ENCODE measurements at places on chromosomes 11 and 22.

DNA sequence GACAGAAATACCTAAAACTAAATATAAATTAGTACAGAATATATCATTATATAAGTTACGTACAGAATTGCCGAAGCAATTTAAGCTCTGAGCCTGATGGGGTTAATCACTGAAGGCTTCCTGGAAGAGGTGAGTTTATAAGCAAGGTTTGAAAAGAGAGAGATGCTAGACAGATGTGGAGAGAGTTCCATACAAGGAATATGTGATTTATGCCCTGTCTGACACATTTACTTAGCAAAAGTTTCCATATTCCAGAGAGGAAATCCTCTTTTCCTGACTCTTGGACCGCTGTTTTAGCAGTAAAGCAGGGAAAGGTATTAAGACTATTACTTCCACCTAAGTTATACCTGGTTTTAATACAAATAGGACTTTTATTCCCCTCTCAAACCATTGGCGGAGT, 65.1 kb downstream of the DBX1 start:
- DNase-seq, result no peak

DNA sequence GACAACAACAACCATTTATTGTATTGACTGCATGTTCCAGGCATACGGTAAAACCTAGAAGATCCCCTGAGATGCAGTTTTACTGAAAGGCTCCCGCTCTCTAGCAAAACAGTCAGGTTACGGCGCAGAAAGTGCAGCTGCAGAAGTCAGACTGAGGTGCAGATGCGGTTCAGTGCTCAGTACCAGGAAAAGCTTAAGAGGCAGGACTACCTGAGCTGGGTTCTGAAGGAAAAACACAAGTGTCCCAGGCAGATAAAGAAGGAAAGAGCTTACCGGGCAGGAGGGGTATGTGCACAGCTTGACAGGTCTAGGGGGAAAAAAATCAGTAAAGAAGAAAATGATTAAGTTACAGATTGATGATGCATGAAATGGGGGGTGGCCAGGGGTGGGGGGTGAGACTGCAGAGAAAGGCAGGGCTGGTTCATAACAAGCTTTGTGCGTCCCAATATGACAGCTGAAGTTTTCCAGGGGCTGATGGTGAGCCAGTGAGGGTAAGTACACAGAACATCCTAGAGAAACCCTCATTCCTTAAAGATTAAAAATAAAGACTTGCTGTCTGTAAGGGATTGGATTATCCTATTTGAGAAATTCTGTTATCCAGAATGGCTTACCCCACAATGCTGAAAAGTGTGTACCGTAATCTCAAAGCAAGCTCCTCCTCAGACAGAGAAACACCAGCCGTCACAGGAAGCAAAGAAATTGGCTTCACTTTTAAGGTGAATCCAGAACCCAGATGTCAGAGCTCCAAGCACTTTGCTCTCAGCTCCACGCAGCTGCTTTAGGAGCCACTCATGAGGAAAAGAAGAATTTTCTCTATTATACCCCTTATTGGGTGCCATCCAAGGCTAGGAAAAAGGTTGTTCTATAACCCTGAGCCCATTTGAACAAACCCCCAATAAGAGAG, 11.9 kb downstream of the LARGE1 start:
- DNase-seq, result no peak

DNA sequence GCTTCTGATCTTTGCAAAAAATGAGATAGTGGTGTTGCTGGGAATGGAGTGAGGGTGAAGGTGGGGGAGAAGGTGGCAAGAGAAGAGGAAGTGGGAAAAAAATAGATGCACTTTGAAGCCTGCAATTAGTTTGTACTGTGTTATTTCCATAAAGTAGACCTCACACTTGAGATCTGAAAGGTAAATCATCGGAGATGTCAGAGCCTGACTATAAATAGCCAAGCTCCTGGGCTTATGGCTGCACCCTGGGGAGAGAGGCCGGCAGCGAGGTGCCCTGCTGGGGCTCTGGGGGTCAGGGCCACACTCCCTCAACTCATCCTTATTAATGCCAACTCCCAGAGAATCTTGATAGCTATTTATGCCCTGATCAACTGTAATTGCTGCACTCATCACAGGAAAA, 134.4 kb downstream of the NXPE2 start:
- DNase-seq, result no peak

DNA sequence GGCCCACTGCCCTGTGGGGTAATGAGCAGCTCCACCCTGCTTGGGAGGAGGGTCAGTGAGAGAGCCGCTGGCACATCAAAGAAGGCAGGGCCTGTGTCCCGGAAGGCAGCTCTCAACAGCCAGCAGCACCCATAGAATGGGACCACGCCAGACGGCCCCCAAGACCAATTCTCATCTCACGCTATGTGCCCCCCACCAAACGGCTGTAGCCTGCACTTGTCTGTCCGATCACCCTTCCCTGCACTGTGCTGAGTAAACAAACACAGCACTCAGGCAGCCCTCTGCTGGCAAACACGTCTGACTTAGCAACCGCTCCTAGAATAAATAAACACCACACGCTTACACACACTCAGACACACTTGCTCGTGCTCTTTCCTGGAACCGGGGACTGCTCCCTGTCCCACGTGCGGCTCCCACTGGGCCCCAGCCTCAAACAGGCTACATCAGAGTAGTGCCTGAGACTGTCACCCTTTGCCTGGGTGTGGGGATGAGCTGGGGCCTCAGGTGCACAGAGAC, 53.2 kb upstream of the CDON start:
- peak; percentile 51 for DNase-seq

DNA sequence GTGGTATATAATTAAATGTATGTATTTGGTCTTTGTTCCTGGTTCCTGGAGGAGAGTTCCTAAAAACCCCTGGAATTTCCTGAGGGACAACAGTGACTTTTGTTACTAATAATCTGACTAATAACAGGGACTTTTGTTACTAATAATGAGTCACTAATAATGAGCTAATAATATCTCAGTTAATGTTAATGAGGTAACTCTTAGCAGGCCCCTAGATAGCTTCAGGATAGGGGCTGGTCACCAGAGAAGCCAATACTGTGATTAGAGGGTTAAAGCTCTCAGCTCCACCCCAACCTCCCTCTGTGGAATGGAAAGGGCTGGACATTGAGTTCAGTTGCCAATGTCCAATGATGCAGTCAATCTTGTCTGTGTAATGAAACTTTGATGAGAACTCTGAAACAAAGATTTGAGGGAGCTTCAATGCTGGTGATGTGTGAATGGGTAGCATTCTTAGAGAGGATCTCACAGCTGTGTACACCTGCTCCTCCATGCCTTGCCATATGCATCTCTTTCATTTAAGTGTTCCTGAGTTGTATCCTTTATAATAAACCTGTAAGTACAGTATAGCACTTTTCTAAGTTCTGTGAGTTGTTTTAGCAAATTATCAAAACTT, 1431.4 kb upstream of the TENM4 start:
- no peak for DNase-seq

- DNase-seq, result no peak
Observed at GRCh38 chr11:7851391-7851790, 54.6 kb upstream of the OR5P2 start.

GRCh38 chr22:20549232-20549841, 41.9 kb downstream of the MED15 start:
- DNase-seq, result peak; percentile 42

- no peak for DNase-seq
Observed at GRCh38 chr22:17741866-17742526, 32.3 kb downstream of the BID start.

All from fibroblast of skin of abdomen (primary cell).